ENCODE measurements at places on chromosomes 2 and 18.

- DNase-seq: no peak
Measured at GRCh38 chr2:43737097-43737854, 36.6 kb upstream of the DYNC2LI1 start.

- no peak for DNase-seq
Measured at GRCh38 chr2:44137872-44138551, 30.7 kb upstream of the PPM1B start.

DNA sequence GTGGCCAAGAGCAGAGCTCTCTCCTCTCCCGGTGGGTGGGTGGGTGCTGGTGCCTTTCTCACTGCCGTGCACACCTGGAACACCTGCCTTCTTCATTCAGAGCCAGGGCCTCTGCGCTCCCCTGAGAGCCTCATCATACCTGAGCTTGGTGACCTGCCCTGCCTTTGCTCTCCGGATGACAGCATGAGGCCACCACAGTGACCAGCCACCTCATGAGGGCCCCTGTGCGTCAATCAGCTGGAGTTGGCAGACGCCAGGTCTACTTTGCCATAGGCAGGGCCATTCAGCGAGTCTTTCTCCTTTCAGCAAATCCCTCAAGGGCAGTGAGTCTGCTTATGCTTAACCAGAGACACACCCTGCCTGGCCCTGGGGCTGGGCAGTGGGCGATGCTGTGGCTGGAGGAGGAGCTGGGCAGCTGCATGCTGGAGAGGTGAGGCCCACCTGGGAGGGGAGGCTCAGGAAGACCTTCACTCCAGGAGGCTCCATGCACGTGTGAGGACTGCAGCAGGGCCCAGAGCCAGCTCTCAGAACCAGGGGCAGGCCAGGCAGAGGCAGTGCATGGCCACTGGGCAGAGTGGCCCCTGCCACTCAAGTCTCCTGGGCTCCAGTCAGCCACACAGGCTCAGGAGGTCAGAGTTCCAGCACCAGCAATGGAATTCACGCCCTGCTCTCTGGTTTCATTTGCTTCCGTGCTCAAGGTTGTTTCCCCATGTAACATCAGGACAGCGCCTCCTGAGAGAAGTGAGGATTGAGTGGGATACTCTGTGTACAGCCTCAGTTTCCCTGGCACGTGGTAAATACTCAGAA, 417.5 kb upstream of the MYT1L start:
- DNase-seq: no peak

GRCh38 chr18:80210312-80211083, 36.8 kb downstream of the PARD6G start:
- no peak for DNase-seq

GRCh38 chr2:9231291-9232165, 24.9 kb downstream of the ASAP2 start:
- no peak for DNase-seq

GRCh38 chr18:55427951-55428350, 160.0 kb downstream of the TCF4 start:
- no peak for DNase-seq

GRCh38 chr2:218732761-218733158, 22.1 kb downstream of the TTLL4 start:
- DNase-seq: no peak

DNA sequence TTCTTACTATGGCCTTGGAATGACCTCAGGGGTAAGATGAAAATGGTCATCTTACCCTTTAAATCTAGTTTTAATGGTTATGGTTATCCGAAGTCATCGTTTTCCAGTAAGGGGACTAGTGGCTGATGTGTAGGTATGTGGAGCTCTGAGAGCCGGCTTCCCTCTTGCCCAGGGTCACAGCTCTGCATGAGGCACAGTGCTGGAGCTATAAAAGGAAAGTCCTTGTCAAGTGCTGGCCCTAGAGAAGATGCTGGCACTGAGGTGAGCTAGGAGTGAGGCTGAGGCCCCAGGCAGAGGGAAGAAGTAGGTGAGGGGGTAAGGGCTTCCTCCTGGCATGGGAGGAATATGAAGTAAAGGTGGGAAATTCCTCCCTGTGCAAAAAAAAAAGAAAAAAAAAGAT, 35.0 kb downstream of the SMARCAL1 start:
- DNase-seq: no peak

DNA sequence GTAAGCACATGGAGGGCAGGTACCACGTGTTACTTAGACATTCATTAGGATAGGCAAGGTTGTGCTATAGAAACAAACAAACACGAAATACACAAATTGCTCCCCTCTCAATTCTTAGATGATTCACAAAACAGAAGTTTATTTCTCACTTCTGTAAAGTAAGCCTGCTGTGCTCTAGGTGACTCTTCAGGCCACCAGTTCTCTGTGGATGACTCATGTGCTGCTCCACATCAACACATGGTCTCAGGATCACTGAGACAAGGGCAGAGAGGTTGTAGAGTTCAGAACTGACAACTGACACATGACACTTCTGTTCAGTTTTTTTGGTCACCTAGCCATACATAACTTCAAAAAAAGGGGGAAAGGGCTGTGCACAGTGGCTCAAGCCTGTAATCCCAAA, 70.6 kb downstream of the DAW1 start:
- no peak for DNase-seq

GRCh38 chr2:241859017-241859435, 332 bp upstream of the PDCD1 start:
- DNase-seq: no peak

- DNase-seq: no peak
Measured at GRCh38 chr2:229921101-229921891, 513 bp downstream of the TRIP12 start.

DNA sequence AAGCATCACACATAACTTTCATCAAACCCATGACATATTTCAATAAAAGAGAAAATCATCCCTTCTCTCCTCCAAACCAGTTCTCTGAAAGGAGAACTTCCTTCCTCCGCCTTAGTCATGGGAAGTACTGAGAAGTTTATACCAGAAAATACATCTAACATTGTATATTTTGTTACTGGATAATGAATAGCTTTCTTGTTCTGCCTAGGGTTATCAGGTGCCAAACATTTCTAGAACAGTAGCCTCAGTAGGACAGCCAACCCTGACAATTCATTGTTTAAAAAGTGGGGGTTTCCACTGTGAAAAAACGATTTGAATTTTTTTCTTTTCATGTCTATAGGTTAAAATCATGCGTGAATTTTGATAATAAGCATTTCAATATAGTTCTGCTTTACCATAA, 16.0 kb upstream of the DAW1 start:
- no peak for DNase-seq

DNA sequence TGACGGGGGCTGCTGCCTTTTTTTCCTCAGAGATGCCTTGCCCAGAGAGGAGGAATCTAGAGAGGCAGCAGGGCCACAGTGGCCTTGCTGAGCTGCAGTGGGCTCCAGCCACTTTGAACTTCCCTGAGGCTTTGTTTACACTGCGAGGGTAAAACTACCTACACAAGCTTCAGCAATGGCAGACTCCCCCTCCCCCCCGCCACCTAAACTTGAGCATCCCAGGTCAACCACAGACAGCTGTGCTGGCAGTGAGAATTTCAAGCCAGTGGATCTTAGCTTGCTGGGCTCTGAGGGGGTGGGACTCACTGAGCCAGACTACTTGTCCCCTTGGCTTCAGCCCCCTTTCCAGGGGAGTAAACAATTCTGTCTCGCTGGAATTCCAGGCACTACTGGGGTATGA, 11.8 kb downstream of the SYT4 start:
- DNase-seq: no peak

- no peak for DNase-seq
Measured at GRCh38 chr2:54348646-54349045, 92.6 kb upstream of the TSPYL6 start.

DNA sequence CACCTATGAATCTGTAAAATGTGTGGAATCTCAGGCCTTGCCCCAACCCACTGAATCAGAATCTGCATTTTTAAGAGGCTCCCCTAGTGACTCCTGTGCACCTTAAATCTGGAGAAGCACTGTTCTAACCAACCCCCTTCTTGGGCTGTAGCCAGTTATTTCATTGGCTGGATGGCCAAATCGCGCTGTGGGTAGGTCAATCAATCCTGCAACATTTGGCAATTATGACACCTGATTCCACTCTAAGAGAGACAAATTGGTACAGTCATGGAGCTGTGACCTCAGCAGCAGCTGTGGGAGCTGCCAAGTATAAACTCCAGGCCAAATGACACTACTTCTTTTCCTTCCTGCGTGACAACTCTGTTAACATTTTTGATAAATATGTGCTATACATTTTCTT, 208.7 kb downstream of the CLIP4 start:
- no peak for DNase-seq

DNA sequence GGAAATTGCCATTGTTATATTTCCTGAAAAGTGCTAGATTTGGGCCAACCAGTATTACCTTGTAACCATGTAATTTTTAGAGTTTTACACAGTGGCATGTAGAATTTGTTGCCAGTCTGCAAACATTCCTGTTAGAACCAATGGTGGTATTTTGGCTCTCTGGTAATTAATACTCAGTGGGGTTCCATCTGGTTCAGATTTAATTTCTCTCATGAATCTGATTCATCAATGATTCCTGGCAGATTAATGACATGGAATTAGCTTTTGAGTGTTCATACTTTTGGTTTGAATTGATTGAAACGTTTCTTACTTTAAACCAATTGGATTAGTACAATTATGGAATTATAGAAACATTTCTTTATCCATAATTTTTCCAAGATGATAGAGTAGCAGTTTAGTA, 93.2 kb downstream of the MC4R start:
- no peak for DNase-seq

DNA sequence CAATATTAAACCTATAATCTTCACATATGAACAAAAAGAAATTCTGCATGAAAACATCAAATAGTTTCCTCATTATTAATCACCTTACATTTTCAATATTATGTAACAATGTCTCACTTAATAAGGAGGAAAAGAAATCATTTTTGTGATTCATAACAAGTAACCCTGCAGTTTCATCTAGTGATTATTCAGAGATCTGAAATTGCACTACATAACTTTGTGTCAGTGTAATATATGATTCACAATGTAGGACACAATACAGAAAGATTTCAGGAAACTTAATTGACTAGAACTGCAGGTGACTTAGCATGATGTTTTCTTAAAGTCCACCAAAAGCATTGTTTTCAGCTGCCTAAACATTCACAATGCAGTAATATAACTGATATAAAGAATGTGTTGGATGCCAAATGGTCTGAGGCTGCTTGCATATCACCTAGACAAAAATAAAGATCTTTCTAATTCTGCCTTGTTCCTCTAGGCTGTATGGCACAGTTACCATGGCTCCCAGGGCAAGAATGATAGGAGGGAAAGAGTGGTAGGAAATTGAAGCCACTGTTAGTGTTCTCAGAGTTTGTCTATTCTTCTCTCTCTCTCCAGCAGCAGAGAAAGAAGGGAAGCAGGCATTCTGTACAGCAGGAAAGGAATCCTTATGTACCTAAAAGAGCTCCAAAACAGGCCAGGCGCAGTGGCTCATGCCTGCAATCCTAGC, 366.6 kb downstream of the FSIP2 start:
- no peak for DNase-seq

DNA sequence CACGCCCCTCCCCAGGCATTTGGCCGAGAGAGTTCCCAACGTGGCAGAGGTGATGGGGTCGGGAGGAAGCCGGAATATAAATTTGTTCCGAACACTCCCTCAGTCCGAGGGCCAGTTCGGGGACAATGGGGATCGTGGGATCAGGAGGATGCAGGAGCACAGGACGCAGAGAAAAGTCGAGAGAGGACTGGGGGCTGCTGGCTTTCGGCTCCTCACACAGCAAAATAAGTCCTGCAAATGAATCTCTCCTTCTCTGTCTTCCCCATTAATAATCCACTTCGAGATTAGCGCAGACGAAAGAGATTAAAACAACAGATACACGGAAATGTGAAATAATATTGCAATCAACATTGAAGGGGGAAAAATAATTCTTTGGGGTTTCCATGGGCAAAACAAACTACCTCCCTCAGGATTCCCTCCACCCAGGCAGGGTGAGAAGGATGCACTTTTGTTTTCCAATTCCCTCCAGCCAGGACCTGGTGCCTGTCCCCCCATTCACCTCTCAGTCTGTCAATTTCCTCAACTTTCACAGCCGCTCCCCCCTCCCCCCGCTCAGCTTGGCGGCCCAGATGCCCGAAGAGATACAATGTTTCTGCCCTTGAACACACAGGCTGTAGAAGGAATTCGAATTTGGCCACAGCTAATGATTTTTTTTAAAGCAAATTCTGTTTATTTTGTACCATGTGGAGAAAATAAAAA, 3.1 kb upstream of the ZEB2 start:
- no peak for DNase-seq

DNA sequence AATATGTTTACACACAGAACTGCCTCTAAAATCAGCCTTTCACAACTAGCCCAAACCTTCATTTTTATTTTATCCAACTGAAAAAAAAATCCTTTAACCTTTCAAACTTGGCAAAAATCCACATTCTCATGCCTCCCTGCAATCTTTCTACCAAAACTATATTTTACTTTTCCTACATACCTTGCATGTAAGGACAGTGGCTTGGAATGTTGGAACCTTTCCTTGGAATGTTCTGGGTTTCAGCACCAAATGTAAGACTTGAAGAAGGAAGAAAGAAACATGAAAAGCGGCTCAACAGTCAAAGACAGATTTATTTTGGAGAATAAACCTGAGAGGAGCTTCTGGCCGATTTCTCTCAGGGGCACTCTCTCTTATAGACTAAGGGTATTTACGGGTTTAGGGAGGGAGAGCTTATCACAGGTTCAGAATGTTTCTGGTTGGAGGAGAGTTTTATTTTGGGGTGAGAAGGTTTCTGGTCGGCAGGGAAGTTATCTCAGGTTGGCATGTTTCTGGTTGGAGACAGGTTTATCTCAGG, 79.7 kb downstream of the RRM2 start:
- DNase-seq: no peak

DNA sequence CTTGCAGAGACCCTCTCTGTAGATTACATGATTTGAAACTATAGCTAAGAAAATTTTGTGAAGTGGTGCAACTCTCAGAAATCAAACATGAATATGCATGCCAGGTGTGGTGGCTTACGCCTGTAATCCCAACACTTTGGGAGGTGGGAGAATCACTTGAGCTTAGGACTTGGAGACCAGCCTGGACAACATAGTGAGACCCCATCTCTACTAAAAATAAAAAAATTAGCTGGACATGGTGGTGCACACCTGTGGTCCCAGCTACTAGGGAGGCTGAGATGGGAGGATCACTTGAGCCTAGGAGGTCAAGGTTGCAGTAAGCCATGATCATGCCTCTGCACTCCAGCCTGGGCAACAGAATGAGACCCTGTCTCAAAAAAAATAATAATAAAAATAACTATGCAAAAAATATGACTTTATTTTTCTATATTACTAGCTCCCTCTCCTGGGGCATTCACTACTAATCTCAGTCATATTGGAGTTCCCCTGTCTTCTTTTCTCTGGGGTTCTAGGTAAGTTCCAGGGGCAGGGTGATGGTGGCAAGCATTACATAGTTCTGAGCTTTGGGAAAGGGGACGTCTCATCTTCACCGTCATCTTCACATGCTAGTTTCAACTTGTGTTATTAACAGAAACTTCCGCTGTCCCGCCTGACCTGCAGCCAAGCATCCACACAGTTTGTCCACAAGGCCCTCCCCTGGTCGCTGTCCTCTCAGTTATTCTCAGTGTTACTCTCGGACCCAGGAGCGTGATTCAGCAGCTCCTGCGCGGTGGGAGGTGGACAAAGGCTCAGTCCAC, 96.8 kb upstream of the MBOAT2 start:
- no peak for DNase-seq

- DNase-seq: no peak
Measured at GRCh38 chr2:180364719-180365118, 357.6 kb upstream of the CWC22 start.

- no peak for DNase-seq
Measured at GRCh38 chr2:25333981-25334380, 7.7 kb downstream of the DNMT3A start.

All from stimulated activated CD4-positive, alpha-beta T cell treated with anti-CD3 and anti-CD28 coated beads, Interleukin-4, amount 100 ng/mL, for 1 hour (primary cell).